Fibroblast of pulmonary artery (primary cell): ENCODE measurements at places on chromosomes 4 and X.

DNA sequence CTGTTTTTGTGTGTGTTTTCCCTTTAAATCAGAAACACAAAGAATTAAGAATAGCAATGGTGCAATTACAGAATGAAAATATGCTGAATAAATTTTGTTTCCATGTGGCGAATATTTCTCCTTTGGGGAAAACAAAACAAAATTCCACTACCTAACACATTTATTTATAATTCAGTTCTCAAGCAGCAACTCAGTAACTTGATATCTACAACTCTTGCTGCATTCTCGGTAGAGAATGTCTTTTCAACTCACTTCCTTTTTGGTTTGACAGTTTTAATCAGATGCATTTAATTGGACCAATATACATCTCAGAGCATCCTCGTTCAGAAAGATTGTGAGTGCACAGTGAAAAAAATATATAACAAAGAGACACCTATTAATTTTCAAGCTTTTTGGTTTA, 30.8 kb downstream of the ZNF827 start:
- DNase-seq, result no peak

DNA sequence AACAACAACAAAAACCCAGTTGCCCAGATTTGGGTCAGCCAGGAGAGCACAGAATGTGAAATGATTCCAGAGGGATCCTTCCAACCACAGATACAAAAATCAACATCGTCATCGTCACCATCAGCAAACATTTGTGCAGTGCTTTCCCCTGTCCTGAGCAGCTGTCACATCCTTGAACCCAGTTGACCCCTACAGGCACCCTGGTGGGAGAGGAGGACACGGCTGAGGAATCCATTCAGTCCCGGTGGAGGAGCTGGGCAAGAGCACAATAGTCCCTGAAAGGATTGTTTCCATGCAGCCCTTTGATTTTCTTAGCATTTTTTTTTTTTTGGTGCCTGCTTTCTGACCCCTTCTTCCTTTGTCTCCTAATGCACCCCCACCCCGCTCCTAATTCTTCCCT, 37.1 kb upstream of the STX18 start:
- DNase-seq, result no peak

- DNase-seq, result peak; percentile 67
Observed at GRCh38 chr4:40924096-40924792, 174.5 kb downstream of the NSUN7 start.

- DNase-seq, result no peak
Observed at GRCh38 chr4:102694791-102695190, 66.0 kb downstream of the MANBA start.

DNA sequence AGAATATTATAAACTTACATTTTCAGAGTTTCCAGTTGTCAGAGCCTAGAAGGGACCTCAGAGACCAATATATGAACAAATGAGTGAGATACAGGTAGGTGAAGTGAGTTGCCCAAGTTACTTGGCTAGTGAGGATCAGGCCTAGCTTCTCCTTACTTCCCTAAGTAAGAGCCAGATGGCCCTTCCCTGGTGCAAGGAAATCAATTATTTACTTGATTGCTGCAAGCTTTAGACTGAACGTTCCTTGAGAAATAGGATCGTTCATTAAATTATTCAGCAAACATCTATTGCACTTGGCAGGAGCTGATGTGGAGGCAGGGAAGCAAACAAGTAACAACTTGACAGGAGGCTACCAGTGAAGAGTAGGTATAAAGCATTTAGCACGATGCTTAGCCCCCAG, 117.8 kb downstream of the EFHC2 start:
- no peak for DNase-seq

- no peak for DNase-seq
Observed at GRCh38 chr4:171718665-171719064, 94.5 kb upstream of the GALNTL6 start.

GRCh38 chr4:80806472-80806871, 224.0 kb upstream of the BMP3 start:
- no peak for DNase-seq

DNA sequence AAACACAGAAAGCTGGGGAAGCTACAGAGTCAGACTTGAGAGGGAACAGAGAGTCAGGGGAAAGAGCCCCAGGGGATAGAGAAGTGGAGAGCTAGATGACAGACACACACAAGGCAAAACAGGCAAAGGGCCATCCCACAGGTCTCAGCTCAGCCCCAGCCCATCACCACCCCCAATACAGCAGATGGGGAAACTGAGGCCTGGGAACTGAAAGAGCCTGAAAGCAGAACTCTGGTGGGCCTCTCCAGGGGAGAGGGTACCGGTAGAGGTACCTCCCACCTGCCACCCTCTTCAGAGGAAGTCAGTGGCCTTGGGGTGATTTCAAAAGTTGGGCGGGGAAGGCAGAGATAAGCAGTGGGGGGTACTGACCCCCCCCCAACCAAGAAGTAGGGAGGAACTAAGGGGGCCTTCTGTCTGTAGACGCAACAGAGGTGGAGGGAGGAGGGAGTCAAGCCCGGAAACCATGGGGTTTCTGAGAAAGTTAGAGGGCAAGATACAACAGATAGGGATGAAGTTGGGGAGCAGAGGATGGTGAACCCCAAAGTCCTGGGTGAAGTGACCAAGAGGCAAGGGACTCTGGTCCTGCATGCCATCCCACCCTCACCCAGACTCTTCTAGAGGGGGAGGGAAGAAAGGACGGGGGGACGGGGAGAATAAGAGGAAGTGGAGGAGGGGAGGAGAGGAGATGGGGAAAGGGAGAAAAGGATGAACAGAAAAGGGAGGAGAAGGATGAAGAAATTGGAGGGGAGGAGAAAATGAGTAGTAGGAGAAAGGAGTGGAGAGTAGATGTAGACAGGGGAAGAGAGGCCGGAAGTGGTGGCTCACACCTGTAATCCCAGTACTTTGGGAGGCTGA, 3.2 kb downstream of the GATA1 start:
- no peak for DNase-seq

GRCh38 chr4:112923516-112923915, 125.9 kb upstream of the ANK2 start:
- no peak for DNase-seq

GRCh38 chrX:49710744-49711319, 15.0 kb upstream of the PAGE1 start:
- DNase-seq, result no peak

DNA sequence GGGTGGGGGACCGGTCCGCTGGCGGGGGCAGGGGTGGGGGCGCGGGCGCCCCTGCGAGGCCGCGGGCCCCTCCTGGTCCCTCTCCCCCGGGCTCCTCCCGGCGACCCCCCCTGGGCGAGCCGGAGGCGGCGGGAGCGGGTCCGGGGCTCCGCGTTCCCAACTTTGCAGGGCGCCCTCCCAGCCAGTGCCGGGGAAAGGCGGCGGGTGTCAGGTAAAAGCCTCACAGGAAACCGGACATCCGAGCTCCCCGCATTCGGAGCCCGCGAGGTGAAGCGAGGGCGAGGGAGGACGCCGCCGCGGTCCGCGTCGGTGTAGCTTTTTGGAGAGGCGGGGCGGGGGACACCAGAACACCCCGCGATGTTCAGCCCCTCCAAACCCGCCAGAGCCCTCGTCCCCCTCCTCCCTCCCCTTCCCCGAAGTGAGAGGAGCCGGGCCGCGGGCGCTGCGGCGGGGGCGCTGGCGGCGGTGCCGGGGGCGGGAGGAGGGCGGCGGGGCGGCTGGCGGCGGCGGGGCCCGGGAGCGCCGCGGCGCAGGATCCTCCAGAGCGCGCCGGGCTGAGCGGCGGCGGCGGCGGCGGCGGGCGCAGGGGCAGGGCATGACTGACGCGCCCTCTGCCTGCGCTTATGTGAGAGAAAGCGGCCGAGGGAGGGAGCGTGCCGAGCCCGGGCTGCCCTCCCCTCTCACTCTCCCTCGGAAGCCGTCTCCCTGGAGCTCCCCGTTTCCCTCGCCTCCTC, at the start of gene VEGFC:
TSS of gene VEGFC (minus strand) at position 597 of the 734 bp plus-strand sequence. CDS start 611 bp downstream, outside the sequence.
- peak; percentile 72 for DNase-seq

- DNase-seq, result peak; percentile 73
Observed at GRCh38 chr4:128384091-128384520, 96.5 kb upstream of the PGRMC2 start.

- DNase-seq, result no peak
Observed at GRCh38 chr4:171920901-171921300, 107.7 kb downstream of the GALNTL6 start.

DNA sequence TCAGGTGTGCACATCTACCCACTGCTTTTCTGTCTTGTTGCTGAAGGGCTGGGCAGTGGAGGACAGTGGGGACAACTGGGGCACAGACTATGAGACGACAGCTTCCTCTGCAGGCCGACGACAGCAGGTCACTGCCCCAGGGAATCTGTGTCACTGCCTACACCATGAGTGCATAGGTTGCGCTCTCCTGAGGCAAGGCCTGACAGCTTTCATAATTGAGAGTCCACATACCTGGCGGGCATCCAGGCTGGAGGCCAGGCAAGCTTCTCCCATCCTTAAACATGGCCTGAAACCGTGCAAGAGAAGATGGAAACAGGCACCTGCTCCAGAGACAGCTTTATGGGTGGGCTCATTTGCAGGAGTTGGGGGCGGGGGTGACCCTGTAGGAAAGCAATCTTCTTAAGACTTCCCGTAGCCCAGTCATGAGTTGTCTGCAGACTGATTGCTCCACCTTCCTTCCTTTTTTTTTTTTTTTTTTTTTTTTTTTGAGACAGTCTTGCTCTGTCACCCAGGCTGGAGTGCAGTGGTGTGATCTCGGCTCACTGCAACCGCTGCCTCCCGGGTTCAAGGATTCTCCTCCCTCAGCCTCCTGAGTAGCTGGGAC, 2.9 kb downstream of the ANOS1 start:
- no peak for DNase-seq
